A673 (cell line): ENCODE measurements at places on chromosomes 12 and 14. TPM values are rescaled to one million over a fixed set of nuclear protein-coding genes. Genes with fewer than 3 reads are reported as not detected.

The KRT78 gene
- not detected in 2 replicates for total RNA-seq

The SLC38A4 gene
- total RNA-seq: 0.42 and 0.58 TPM in 2 replicates

GRCh38 chr14:93986955-93987354 is 10.1 kb upstream of the CCDC197 start:
- no peak for DNase-seq
- H3K4me1 ChIP-seq: no peaks in the 10 kb centered on the region
- H3K4me3 ChIP-seq: no peak overlapping the region
- H3K27me3 ChIP-seq: no peaks in the 10 kb centered on the region
- no peak overlapping the region for H3K27ac ChIP-seq

DNA sequence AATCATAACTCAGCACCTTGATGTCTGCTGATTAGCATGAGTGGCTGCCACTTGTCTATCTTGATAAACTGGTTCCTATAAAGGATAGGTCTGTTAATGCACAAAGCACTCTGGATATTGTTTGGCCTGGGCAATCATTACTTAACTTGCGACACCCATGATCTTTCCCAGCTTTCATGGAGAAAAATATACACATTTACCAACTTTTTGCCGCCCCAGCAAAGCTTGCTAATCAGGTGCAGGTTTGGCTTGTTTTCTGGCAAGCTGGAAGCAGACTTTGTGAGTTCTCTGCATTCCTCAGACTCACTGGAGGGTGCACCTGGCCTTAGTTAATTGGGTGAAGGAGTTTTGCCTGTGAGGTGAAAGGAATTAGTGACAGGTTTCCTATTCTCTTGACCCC is 1126.4 kb upstream of the FLRT2 start:
- DNase-seq: no peak
- no peaks in the 10 kb centered on the region for H3K27me3 ChIP-seq
- H3K4me1 ChIP-seq: no peaks in the 10 kb centered on the region
- H3K27ac ChIP-seq: no peak overlapping the region
- H3K36me3 ChIP-seq: no peaks in the 10 kb centered on the region

The EXOC3L4 gene
- total RNA-seq: not detected in 2 replicates

The EML5 gene
- total RNA-seq: 0.32 and 0.63 TPM in 2 replicates

DNA sequence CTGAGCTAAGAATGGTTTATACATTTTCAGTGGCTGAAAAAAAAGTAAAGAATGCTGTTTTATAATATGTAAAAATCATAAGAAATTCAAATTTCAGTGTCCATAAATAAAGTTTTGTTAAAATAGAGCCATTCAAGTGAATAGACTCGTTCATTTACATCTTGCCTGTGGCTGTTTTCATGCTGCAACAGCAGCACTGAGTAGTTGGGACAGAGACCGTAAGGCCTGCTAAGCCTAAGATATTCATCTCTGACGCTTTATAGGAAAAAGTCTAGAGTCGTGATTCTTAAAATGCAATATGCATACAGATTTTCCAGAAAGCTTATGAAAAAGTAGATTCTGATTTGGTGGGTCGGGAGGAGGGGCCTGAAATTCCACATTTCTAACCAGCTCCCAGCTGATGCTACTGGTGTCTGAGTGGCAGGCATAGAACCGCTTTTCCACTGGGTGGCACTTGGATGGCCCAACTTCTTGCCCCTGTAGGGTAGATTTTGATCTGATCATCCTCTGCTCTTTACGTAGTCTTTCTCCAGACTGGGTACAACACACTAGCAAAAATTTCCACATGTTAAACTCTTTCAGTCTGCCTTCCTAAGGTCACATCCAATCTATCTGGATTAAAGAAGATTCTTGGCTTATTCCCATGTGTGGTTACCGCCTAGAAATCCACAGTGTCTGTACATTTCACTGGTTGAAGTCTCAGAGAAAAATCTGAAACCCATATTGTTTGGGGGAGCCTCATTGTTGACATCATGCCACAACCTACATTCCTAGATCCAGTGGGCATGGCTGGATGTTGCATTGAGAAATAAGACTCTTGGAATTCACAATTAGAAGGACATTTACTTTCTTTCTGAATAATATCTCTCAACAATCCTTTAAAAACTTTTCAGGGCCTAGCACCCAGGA is 151.2 kb downstream of the C12orf75 start:
- H3K27me3 ChIP-seq: no peaks in the 10 kb centered on the region
- H3K4me1 ChIP-seq: no peaks in the 10 kb centered on the region
- no peak for DNase-seq
- no peak overlapping the region for H3K27ac ChIP-seq
- no peak overlapping the region for H3K4me3 ChIP-seq
- no peaks in the 10 kb centered on the region for H3K36me3 ChIP-seq

The SERPINA3 gene
- total RNA-seq: 0.17 TPM in 1 of 2 replicates, not detected in the other

GRCh38 chr12:93776581-93777018 is 99.4 kb downstream of the CRADD start:
- H3K4me1 ChIP-seq: peaks cover 21% of the 10 kb centered on the region
- DNase-seq: peak; percentile 27
- H3K27me3 ChIP-seq: no peaks in the 10 kb centered on the region
- H3K36me3 ChIP-seq: no peaks in the 10 kb centered on the region
- no peak overlapping the region for H3K27ac ChIP-seq

The TAS2R13 gene
- total RNA-seq: 1.5 and 2.3 TPM in 2 replicates

DNA sequence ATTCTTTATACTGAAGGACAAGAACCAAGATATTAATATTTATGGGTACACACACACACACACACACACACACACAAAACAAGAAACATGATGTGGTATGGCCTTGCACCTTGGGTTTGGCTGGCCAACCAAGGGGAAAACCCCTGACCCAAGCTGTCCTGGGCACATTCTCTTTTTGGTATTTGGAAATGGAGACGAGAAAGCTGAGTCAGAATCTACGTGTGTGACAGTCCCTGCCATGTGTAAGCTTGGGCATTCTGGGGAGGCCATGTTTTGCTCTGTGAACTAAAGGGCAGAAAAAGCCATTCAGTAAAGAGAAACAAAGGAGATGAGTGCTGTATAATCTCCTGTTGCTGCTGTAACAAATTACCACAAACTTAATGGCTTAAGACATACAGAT is 35.6 kb downstream of the PTGER2 start:
- DNase-seq: no peak
- H3K4me3 ChIP-seq: no peak overlapping the region
- no peaks in the 10 kb centered on the region for H3K27me3 ChIP-seq
- H3K27ac ChIP-seq: no peak overlapping the region
